ENCODE measurements at places on chromosomes 5 and 9. TPM values are rescaled to one million over a fixed set of nuclear protein-coding genes. Genes with fewer than 3 reads are reported as not detected.

DNA sequence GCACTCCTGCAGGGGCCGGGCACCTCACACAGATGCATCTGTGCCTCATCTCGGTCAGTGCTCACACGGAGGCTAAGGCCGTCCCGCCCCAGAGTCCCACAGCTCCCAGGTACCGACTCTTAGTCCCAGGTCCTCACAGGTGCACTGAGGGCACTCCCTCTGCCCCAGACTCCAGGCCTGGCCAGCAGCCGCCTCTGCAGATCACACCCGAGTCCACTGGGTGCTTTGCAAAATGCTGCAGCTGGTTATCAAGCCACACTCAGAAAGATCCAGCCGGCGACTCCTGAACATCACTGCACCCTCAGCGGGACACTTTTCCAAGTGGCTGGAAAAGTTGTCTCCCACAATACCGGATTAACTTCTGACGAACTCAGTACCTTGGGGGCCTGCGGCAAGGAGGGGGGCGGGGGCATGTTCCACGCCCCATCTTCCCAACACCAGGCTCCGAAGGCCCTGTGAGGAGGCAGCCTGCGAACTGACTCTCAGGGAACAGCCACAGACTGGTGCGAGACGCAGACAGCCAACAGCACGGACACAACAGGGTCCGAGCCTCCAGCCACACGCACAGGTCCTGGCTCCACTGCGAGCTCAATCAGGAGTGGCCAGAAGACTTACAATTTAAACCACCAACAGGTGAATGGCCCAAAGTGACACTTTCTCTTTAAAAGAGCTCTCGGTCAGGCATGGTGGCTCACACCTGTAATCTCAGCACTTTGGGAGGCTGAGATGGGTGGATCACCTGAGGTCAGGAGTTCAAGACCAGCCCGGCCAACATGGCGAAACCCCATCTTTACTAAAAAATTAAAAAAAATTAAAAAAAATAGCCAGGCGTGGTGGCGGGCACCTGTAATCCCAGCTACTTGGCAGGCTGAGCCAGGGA is 4.0 kb downstream of the BRD3 start:
- no peaks in the 10 kb centered on the region for H3K36me3 ChIP-seq
- no peak overlapping the region for H3K27ac ChIP-seq
- H3K4me3 ChIP-seq, result no peak overlapping the region
- no peaks in the 10 kb centered on the region for H3K27me3 ChIP-seq
- DNase-seq, result no peak

DNA sequence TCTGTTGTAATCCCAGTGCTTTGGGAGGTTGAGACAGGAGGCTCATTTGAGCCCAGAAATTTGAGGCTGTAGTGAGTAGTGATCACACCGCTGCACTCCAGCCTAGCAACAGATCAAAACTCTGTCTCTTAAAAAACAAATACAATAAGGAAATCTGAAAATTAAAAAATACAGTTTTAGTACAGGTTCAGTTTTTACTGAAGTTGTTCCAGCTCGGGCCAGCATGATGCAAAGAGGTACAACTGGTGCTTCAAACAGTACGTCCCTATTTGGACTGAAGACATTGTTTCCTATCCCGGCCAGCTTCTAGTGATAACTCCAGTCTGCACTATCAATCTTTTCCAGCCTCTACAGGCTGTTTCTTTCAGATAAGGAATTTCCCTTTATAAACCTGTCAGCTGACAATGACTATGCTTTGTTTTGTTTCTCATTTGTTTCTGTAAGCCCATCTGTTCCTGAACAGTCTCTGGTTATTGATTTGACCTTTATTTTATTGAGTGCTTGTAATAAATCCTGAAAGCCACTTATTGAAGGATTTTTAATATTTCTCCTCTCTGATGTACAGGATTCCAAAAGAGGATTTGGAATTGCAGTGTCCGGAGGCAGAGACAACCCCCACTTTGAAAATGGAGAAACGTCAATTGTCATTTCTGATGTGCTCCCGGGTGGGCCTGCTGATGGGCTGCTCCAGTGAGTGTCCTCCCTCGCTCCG is 41.9 kb downstream of the TJP2 start:
- no peak for DNase-seq
- H3K4me3 ChIP-seq, result no peak overlapping the region
- H3K27me3 ChIP-seq, result no peaks in the 10 kb centered on the region
- no peaks in the 10 kb centered on the region for H3K4me1 ChIP-seq
- no peaks in the 10 kb centered on the region for H3K36me3 ChIP-seq
- no peak overlapping the region for H3K27ac ChIP-seq

- H3K4me1 ChIP-seq, result peaks cover 1% of the 10 kb centered on the region
- no peak overlapping the region for H3K27ac ChIP-seq
- H3K36me3 ChIP-seq, result peaks cover 8% of the 10 kb centered on the region
- H3K27me3 ChIP-seq, result no peaks in the 10 kb centered on the region
Observed at GRCh38 chr5:1037671-1038416, 29.2 kb downstream of the NKD2 start.

The PCDHB12 gene
- total RNA-seq, result not detected

DNA sequence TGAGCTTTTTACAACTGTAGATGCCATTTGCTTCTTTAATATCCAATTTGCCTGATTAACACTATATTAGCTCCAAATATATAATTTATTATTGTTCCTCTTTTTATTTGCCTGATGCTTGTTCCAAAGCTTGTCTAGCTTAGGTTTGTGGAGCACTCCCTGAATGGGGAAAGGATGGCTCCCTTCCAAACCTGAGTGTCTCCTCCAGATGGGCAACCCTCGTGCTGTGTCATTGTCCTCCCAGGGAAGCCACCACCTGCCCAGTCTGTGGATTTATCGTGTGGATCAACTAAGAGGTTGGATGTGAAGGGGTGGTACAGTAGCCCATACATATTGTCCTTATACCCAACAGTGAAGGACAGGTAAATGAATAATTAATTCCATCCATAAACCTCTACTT is 404.9 kb downstream of the CDK5RAP2 start:
- no peak overlapping the region for H3K4me3 ChIP-seq
- no peak for DNase-seq
- no peaks in the 10 kb centered on the region for H3K36me3 ChIP-seq

GRCh38 chr5:76956033-76956432 is 3.2 kb downstream of the CRHBP start:
- no peak for DNase-seq
- no peaks in the 10 kb centered on the region for H3K36me3 ChIP-seq
- no peak overlapping the region for H3K4me3 ChIP-seq
- H3K27ac ChIP-seq, result no peak overlapping the region
- H3K4me1 ChIP-seq, result peaks cover 12% of the 10 kb centered on the region
- peaks cover 74% of the 10 kb centered on the region for H3K27me3 ChIP-seq

GRCh38 chr9:87592554-87593358 is 95.1 kb downstream of the DAPK1 start:
- no peak overlapping the region for H3K4me3 ChIP-seq
- DNase-seq, result no peak
- peaks cover 1% of the 10 kb centered on the region for H3K27me3 ChIP-seq
